ENCODE measurements at places on chromosomes 1 and 21.

GRCh38 chr1:109787211-109787844 lies 23.6 kb upstream of the EPS8L3 start:
- no peak for DNase-seq

DNA sequence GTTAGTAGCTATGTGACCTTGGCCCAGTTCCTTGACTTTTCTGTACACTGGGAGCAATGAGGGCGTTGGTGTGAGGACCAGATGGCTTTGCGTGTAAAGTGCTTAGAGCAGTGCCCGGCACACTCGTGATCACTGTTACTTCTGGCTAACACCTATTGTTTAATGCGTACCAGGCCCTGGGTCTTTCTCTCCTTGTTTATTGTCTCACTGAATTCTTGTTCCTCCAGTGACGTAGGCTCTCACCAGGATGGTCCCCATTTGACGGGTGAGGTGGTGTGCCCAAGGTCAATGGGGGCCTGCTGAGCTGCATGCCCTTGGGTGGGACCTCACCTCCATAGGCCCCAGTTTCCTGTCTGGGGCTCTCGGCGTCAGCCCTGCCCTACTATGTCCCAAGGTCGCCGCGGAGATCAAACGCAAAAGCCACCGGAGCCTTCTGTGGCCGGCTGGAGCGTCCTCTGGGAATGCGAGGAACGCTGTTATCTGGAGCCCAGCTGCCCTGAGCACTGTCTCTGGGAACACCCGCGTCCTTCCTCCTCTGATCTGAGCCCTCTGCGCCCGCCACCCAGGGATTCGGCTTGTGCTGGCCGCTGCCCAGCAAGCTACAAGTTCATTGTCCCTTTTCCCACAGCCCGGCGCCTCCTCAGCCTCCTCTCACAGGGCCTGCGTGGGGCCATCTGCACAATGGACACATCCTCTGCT lies 28.9 kb downstream of the ALPL start:
- DNase-seq: no peak

DNA sequence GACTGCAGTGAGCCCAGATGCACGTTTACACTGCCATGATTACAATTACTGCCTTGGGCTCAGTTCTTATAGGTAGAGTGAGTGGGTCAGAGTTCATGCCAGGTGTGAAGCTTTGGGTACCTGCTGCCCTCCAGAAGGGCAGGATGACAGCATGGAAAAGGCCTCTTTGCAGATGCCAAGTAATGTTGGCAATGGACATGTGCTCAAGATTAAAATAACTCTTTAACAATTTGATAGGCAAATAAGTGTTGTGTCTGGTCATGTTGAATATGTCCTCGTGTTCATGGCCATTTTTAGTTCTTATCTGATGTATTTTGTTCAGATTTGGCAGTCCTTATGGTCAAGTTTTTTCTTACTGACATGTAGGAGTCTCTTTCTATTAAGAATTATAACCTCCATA lies 34.8 kb downstream of the S100B start:
- no peak for DNase-seq

DNA sequence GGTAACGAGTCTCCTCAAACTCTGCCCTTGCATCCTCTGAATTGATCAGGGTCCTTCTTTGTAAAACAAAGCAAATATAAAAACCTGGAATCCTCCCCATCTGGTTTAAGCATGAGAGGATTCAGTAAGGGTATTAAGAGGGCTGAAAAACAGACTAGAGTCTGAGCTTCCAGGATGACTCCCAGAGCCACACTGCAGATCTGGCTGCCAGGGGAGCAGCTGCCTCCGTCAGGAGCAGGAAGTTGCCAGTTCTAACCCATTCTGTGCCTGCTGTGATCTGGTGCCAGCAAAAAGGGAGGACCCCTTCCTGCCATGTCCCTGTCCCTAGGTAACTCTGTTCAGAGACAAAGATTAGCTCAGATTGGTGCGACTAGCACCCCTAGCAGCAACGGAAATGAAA lies 27.5 kb downstream of the SERTAD4 start:
- no peak for DNase-seq

GRCh38 chr1:3651026-3651929 lies 1.0 kb upstream of the TP73 start:
- DNase-seq: no peak

DNA sequence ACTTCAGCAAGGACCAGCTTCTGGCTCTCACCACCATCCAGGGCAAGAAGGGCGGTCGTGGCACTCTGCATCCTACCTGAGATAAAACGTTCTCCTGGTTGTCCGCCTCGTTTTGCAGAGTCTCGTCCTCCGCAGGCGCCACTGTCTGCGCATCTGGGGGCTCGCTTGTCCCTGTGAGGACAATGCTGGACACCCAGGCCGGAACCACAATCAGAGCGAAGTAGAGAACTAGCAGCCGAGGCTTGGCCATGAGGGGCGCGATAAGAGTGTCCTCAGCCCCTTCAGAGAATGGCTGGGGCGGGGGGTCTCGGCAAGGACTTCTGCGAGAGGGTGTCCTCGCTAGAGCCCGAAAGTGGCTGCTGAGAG lies 505 bp downstream of the OLFML2B start:
- no peak for DNase-seq

- no peak for DNase-seq
Measured at GRCh38 chr1:9028921-9029705, 2.9 kb upstream of the SLC2A7 start.

DNA sequence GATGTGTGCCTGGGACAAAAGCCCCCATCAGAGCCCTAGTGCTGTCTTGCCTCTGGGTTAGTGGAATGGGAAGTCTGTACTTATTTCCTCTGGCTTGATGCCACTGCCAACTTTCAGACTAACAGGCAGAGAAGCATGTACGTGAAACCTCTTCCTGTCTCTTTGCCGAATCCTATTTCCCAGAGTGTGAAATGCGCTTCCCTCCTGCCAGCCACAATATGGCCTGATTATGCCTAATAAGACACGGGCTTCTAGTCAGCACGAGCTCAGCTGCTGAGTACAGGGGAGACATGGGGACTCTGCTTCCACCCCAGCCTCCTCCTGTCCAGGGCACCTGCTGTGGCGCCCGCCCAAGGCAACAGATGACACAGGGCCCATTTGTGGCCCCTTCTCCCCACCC lies 111.4 kb downstream of the KCND3 start:
- DNase-seq: no peak

DNA sequence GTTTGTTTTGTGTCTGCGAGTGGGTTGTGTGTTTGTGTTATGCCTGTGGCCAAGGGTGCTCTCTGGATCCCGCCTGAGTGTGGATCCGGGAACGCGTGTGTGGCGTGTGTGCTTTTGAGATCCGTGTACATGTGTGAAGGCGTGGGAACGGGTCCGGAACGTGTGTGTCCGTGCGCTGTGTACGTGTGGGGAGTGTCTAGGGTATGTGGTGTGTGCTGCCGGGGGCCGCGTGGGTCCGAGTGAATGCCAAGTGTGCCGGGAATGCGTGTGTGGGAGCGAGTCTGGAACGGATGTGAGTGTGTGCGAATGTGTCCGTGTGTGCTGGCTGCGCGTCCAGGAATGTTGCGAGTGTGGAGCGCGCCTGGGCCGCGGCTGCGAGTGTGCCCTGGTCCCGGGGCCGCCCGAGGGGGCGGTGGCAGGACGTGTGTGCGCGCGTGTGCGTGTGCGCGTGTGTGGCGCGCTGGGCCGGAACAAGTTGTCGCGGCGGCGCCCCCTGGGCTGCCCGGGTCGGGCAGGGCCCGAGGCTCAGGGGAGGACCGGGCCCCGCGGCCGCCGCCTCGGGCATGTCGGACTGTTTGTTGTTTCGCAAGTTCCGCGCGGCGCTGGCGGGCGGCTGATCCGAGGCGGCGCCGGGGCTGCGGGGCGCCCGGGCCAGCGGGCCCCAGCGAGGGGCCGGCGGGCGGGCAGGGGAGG lies 953 bp downstream of the PTPRU start:
- DNase-seq: no peak

GRCh38 chr1:155968670-155969069 lies 9.7 kb downstream of the ARHGEF2 start:
- no peak for DNase-seq

DNA sequence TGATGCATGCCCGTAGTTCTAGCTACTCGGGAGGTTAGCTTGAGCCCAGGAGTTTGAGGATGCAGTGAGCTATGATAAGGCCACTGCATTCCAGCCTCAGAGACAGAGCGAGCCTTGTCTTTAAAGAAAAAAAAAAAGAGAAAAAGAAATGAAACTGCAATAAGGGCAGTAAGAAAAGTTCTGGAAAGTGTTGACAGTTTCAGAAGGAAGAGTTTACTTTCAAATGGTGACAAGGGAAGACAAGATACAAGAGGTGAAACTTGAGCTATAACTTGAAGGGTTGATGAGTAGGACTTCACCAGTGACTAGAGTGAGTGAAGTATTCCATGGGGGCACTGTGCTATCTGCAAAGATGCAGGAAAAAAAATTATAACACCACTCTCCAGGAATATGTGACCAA lies 125.0 kb downstream of the AKT3 start:
- DNase-seq: no peak

- DNase-seq: no peak
Measured at GRCh38 chr21:28442624-28443023, 550.1 kb downstream of the LTN1 start.

- DNase-seq: no peak
Measured at GRCh38 chr1:38489844-38490270, 369.7 kb downstream of the RRAGC start.

DNA sequence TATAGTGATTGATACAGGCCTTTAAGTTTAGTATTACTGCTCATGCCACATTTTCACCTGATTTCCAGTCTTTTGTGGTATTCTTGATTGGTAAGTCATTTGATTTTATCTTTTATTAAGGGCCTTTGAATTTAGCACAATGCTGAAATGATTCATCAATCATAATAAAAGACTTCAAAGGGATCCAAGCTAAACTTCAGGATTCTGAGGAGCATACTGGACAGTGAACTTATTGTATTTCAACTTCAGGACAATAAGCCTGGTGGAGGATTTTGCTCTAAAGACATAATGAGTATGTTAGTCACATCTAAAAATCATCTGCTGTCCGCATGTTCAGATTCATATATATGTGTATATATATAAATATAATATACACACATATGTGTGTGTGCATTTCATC lies 233.3 kb downstream of the SETD4 start:
- DNase-seq: no peak

DNA sequence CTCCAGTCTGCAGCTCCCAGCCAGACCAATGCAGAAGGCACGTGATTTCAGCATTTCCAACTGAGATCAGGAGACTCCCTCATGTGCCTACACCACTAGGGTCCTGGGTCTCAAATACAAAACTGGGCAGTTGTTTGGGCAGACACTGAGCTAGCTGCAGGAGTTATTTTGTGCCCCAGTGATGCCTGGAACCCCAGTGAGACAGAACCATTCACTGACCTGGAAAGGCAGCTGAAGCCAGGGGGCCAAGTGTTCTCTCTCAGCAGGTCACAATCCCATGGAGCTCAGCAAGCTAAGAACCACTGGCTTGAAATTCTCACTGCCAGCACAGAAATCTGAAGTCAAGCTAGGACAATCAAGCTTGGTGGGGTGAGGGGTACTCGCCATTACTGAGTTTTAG lies 111.7 kb upstream of the TNFSF4 start:
- no peak for DNase-seq

GRCh38 chr1:56223968-56224367 lies 355.4 kb downstream of the PLPP3 start:
- DNase-seq: no peak

GRCh38 chr1:59007820-59008598 lies 224.2 kb upstream of the JUN start:
- DNase-seq: no peak

DNA sequence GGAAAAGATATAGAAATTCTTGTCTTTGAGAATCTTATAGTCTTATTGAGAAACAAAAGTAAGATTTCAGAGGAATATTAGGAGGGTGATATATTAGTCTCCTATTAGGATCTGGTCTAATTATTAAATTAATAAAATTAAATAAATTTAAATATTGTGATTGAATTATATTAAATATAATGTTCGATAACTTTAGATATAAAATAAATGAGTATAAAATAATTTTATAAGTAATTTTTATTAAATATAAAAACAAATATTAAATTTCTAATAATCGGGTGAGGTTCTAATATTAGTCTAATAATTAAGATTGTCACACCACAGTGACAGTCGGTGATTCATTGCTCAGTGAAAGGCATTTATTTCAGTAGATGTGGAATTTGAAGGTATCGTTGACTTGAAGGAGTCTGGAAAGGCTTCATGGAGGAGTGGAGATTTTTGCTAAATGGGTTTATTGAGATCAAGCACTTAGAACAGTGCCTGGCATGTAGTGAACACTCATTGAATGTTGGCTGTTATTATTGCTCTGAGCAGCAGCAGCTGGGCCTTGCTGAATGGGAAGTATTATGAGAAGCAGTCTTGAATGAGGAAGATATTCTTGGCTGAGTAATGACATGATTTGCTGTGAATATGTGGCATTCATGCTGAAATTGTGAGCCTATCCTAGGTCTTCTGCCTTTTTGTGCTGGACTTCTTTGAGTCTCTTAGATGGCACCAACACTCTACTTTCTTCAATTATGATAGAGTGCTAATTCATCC lies 74.6 kb downstream of the USP25 start:
- DNase-seq: no peak

- DNase-seq: no peak
Measured at GRCh38 chr1:83769594-83770318, 229.2 kb downstream of the TTLL7 start.

DNA sequence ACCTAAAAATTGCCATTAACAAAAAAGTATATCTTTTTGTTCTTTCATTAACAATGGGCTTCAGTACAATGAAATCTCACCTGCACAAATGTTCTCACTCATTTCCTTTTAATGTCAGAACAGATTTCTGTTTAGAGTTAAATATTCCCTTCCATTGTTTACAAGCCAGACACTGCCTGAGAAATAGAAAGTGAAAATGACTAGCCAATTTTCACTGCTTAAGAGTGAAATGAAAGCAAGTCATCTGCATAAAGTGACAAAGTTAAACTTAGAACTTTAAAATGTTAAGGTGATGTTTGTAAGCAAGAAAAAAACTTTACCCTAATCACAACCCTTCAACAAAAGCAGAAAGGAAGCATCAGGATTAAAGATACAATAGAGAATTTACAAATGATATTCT lies 27.5 kb downstream of the COA6 start:
- no peak for DNase-seq
